ENCODE measurements at places on chromosomes 6 and 20.

GRCh38 chr6:15518878-15519277 lies 143.9 kb downstream of the DTNBP1 start:
- peak; percentile 92 for DNase-seq

GRCh38 chr6:163183806-163184205 lies 230.7 kb upstream of the QKI start:
- no peak for DNase-seq

GRCh38 chr6:143055213-143055612 lies 5.5 kb upstream of the AIG1 start:
- DNase-seq, result no peak

DNA sequence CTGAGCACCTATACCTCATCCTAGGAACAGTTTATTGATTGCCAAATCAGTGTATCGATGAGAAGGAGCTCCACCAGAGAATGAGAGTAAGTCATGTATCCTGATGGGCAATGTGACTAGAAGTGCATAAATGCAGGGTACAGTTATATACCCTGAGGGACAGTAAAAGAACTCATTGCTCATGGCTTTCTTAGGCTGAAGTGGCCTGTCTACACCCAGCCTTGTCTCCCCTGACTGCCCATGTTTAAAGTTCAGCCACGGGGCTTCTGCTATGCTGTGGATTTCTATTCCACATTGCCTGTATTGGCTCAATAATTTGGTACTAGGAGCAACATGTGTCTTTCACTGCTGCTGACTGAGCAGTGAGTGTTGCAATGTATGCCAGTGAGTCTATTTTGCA lies 400.4 kb upstream of the IMPG1 start:
- no peak for DNase-seq

- no peak for DNase-seq
Observed at GRCh38 chr6:151451417-151451949, 443 bp downstream of the RMND1 start.

DNA sequence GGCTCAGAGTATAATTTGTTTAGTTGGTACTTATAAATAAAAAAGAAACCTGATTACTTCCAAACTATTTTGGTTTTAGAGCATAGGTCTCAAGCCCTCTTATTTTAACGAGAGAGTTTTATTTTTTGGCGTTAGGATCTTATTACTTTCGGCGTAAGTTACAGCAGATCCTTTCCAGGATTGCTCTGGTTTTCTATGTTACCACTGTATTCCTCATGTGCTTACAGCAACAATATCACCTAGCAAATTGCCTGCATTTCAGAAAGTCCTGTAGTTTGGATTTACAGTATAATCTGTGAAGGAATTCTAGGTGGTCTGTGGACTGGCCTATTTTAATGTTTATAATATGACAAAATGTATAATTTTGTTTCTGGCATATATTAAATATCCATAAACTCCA lies 54.1 kb downstream of the TRMT11 start:
- DNase-seq, result no peak

GRCh38 chr20:46618316-46619100 lies 32.8 kb downstream of the SLC13A3 start:
- DNase-seq, result no peak

DNA sequence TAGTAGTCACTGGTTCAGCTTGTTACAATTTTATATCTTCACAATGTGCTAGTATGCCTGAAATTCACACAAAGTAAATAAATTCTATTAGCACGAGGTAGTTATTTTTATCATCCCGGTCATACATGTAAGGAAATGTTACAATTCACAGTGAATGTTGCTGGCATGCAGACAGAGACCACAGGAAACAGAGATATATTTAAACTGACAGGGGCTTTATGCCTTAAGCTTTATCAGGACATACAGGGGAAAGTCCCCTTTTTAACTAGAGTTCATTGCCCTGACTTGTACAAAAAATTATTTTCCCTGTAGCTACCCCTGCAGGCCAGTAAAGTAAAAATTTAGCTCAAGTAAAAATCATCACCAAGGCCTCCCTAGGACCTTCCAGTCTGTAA lies 712.0 kb upstream of the NRSN1 start:
- no peak for DNase-seq

GRCh38 chr6:134902074-134902861 lies 47.6 kb downstream of the ALDH8A1 start:
- DNase-seq, result no peak

GRCh38 chr6:94510877-94511276 lies 1066.5 kb upstream of the MANEA start:
- DNase-seq, result no peak

GRCh38 chr6:165227644-165228329 lies 81.6 kb downstream of the C6orf118 start:
- no peak for DNase-seq

DNA sequence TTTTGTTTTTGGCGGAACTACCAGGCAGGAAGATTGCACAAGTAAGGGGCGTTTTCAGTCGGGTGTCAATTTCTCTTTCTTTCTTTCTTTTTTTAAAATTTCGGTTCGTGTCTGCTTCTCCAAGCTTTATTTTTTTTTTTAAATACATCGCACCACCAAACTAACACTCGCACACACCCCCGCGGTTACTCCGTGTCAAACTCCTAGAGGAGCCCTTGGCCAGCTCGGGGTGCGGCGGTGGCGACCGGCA lies 338 bp downstream of the UTRN start:
- no peak for DNase-seq

- DNase-seq, result no peak
Observed at GRCh38 chr6:52352239-52353018, 9.5 kb upstream of the PAQR8 start.

- DNase-seq, result no peak
Observed at GRCh38 chr6:136593748-136594490, 43.7 kb upstream of the MAP7 start.

GRCh38 chr6:36375644-36376155 lies 11.8 kb downstream of the ETV7 start:
- no peak for DNase-seq

GRCh38 chr20:3732327-3733118 lies at the start of gene HSPA12B:
HSPA12B (plus strand) TSS chr20:3732685; CDS start chr20:3738675, 5,990 bp downstream.
- DNase-seq, result no peak

GRCh38 chr6:42979523-42980177 lies 669 bp upstream of the PEX6 start:
- DNase-seq, result no peak

GRCh38 chr20:16530201-16530681 lies 43.0 kb downstream of the KIF16B start:
- no peak for DNase-seq

GRCh38 chr6:25327432-25327831 lies 48.3 kb downstream of the CARMIL1 start:
- no peak for DNase-seq

- no peak for DNase-seq
Observed at GRCh38 chr6:167661552-167662044, 165.1 kb upstream of the AFDN start.

GRCh38 chr20:9626357-9626756 lies 112.0 kb downstream of the LAMP5 start:
- DNase-seq, result peak; percentile 4
